IPS DF 19.7 (cell line): ENCODE measurements at places on chromosomes 5 and 9.

DNA sequence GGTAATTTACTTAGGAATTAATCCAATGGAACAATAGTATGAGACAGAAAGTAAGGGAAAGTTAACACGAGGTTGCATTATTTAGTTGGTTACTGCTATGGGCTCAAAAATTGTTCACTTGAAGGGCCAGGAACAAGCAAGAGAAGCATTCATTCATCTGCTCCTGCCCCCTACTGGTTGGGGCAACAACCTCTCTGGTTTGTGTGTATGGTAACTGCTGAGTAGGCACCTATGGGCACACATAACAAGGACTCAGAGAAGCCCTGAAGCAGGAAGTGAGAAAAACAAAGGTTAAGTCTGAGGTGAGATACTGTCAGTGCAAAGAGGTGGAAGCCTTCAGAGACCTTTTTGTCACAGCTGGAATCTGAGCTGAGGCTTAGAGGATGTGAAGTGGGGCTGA lies 34.4 kb upstream of the RANBP6 start:
- DNase-seq, result peak; percentile 28

DNA sequence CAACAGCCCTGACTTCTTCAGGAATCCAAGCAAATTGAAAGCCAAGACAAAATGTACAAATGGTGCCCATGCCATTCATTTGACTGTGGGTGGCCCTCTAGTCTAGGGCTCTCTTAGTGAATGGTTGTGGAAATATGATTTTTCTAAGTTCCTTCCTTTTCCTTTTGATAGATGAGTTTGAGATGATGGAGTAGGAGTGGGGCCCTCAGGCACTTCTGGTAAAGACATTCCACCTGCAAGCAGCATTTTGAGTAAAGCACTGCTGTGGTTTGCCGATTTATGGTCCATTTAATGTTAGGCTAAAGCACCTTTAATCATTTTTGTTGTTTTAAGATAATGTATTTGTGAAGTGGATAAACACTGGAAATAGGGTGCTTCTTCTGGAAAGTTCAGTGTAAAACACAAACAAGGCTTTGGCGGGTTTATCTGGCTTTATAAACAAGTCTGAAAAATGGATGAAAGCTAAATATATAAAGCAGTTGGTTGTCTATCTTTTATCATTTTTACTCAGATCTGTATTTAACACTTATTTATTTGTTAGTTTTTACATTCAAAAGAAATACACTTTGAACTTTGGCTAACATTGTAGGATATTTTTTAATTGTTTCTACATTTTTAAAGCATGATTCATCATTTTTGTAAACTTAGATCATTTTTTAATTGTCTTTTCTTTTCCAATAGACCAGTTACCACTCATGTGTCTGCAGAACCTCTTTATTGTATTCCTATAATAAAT lies 213.5 kb downstream of the PJA2 start:
- DNase-seq, result no peak

- DNase-seq, result no peak
Measured at GRCh38 chr9:108606401-108606800, 249.4 kb downstream of the ACTL7B start.

DNA sequence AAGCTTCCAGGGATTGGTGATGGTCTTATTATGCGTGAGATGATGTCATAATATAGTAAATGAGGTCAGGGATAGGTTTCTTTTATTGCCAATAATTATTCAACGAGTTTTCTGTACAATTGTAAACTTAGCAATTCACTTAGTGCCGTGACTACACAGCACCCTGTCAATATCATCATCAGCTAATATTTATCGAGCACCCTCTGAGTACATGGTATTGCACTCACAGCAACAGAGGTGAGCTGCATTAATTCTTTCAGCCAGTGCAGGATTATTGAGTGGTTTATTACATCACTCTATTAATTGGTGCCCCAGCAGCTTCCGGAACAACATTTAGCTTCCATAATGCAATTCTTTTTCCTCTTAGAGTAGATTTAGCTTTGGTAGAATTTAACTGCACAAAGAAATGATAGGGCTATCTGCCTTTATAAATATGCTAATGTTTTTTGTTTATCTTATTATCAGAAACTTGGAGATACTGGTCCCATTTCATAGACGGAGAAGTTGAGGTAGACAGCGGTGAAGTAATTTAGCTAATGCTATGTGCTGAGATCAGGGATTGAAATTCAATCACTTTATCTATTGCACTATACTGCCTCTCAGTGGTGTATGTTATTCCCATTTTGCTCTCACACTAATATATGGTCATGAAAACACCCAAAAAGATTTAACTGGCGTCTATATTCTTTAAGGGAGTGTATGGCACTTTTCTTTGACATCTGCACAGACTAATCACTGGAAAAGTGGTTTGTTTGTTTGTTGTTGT lies 726.1 kb upstream of the WWC1 start:
- DNase-seq, result no peak

- DNase-seq, result no peak
Measured at GRCh38 chr5:93476251-93476742, 104.7 kb downstream of the NR2F1-AS1 start.

GRCh38 chr9:3436629-3437420 lies 89.0 kb downstream of the RFX3 start:
- no peak for DNase-seq

- no peak for DNase-seq
Measured at GRCh38 chr5:131377785-131378325, 114.0 kb downstream of the CDC42SE2 start.

- DNase-seq, result no peak
Measured at GRCh38 chr9:89923961-89924504, 319.2 kb downstream of the GADD45G start.

DNA sequence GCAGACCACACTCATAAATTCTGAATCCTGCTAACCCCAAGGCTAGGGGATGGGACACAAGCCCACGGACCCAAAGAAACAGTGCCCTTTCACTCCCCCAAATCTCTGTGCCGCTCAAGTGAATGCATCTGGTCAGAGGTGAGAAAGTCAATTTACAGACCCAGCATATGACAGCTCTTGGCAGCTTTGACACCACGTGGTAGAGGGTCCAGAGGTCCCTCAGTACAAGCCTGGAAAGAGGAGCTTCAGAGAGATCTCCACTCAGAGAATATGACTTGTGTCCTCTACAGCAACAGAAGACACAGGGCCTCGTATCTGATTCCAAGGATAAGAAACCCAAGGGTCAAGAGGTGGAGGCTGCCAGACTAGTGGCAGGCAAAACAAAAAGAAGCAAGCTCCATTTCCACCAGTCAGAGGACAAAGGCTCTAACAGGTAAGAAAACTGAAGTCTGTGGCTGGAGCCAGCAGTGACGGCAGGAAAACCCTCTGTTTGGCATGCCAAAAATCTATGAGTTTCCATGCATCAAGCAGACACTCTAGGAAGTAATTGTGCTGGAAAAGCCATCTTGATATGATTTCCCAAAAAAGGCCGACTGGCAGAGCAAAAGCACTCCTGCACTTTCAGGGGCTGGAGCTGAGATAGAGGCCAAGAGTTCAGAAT lies 138.7 kb downstream of the UGCG start:
- DNase-seq, result no peak

DNA sequence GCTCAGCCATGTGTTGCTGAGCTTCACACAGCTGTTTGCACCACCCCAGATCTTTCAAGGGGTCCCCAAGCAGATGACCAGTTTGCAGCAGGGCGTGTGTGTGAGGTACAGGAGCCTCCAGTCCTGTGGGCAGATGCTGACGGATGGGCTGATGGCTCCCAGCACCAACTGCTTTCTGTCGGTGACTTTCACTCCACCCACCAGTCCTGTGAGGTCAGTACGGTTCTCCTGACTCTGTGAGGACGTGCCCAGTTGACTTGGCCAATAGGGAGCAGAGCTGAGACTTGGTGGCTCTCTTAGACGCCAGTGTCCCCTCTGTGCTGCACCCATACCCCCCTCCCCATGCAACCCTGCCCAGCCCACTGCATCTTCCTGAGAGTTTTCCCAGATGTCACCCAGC lies 19.7 kb downstream of the COL5A1 start:
- DNase-seq, result no peak

- DNase-seq, result no peak
Measured at GRCh38 chr5:960551-960950, 48.1 kb upstream of the NKD2 start.

- DNase-seq, result no peak
Measured at GRCh38 chr5:35046774-35047173, 975 bp downstream of the AGXT2 start.

- no peak for DNase-seq
Measured at GRCh38 chr5:180350711-180351465, 2.2 kb downstream of the GFPT2 start.

GRCh38 chr9:98057138-98057799 lies 737 bp downstream of the NANS start:
- DNase-seq, result no peak

DNA sequence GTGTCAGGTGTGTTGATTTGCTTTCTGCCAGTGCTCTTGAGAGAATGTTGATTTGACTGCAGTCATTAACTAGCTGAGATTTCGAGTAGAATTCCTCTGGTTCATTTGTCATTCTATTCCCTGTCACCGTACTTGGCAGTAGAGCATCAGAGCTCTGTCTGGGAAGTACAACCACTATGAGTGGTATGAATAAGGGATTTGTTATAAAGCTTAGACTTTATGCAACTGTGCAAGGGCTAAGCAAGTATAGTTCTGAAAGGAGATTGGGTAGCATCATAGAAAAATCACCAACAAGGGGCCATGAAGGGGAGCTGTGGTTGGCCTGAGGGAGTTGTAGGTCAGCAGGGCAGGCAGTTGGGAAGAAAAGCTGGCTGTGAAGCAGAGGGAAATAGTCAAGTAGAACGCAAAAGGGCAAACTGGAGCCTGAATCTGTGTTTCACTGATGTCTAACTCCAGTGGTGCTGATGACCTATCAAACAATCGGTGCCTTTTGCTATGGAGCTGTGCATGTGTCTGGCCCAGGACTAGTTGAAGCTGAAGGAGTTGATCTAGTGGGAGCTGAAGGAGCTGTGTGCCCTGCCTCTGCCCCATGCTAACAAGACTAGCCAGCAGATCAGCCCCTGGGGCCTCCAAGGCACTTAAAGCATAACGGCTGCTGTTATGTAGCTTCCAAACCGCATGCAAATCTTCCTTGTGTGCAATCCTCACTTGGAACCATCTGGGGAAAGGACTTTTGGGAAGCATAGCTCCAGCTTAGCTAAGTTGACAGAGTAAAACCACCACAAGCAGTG lies 110.0 kb downstream of the SLC28A3 start:
- DNase-seq, result no peak

GRCh38 chr5:159104051-159104651 lies 4.4 kb upstream of the EBF1 start:
- no peak for DNase-seq

DNA sequence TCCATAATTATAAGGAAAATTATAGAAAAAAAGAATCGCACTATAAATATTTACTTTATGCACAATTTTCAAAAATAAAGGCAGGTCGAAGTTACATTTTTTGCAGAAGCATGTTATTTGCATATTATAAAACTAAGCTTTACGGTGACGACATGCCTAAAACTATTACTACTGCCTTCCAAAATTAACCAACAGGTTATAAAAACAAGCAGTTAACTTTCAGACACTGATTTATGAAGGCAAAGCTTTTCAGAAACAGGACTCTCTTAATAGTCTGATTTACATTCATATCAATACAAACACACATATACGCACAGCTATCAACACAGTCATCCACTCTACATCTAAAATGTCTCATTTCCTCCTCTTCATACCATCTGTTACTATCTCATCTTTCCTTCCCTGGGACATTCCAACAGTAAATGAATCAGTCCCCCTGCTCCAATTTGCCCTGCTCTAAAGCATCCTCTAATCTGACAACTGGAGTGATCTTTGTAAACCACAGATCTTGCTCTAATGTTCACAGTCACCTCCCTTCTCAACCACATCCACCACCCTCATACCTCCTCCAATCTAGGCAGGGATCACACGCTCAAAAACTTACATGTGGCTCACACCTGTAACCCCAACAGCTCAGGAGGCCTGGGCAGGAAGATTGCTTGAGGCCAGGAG lies 21.6 kb downstream of the FBXW11 start:
- no peak for DNase-seq

GRCh38 chr9:126373241-126373640 lies 46.6 kb downstream of the MVB12B start:
- DNase-seq, result no peak

DNA sequence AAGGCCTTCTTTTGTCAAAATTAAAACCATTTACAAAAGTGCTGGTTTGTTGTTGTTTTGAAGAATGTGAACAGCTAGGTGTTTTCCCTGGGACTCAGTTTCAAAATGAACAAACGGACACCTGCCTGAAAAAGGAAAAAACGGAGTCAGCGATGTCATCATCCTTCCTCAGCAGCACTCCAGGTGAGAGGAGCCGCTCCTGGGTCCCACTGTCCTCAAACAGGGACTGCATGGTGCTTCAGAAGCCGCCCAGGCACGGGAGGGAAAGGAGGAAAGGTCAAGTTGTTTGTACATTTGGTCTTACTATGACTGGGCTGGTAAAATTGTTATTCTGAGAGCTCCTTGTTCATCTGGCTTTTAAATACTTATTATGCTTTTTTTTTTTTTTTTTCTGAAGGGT lies 69.0 kb upstream of the ZSWIM6 start:
- no peak for DNase-seq

DNA sequence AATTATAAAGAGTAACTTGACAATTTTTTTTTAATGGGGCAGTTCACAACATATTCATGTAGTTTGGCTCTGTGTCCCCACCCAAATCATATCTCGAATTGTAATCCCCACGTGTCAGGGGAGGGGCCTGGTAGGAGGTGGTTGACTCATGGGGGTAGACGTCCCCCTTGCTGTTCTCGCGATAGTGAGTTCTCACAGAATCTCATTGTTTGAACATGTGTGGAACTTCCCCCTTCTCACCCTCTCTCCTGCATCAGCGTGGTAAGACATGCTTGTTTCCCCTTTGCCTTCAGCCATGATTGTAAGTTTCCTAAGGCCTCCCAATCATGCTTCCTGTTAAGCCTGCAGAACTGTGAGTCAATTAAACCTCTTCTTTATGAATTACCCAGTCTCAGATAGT lies 40.7 kb downstream of the FBXW11 start:
- no peak for DNase-seq

DNA sequence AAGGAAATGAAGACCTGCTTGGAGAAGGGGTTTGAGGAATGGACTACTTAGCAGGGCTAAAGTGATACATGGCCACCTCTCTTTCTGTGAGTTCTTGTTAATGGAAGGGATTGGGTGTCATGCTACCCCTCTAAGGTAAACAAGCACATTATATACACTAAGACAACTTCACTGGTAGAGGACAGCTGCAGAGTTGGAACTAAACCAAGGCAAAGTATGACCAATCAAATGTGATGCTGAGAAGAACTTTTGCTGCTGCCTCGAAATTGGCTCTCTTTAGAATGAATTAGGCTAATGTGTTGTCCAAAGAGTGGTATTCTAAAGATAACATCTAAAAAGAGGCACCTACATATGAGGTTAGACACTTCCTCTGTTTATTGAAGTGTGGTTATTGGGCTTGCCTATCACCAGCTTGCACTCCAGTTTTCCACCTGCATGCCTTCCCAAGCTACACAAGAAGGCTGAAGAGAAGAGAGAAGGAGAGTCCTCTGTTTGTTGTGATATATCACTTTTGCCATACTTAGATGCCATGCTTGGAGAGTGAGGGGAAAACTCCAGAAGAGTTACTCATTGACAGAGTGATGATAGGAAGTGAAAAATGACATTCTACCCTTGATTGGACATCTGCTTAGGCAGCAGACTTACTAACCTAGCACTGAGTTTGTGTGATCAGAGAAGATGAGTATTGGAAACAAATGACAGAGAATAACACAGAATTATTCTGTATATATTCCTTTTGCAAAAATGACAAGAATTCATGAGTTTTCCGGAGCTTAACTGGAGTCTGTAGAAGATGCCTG lies 536.1 kb downstream of the ZNF608 start:
- DNase-seq, result no peak
